Breast epithelium (tissue), 4 donors: ENCODE measurements at places on chromosomes 5 and 9. TPM values are rescaled to one million over a fixed set of nuclear protein-coding genes. Genes with fewer than 3 reads are reported as not detected.

PTGS1 gene
- 4.5 TPM for total RNA-seq

SPINK5 gene
- total RNA-seq = under 0.01 TPM

XRCC4 gene
- total RNA-seq = 8.8 TPM

CCDC180 gene
- total RNA-seq = 10.6 TPM

PCDHA4 gene
- total RNA-seq = 0.64 TPM

SPARC gene
- total RNA-seq = 220 TPM

- H3K4me1 ChIP-seq = no peaks in the 10 kb centered on the region
- H3K36me3 ChIP-seq = no peaks in the 10 kb centered on the region
- no peak overlapping the region for H3K4me3 ChIP-seq
- no peak overlapping the region for H3K27ac ChIP-seq
- DNase-seq = peak; percentile 6
- H3K27me3 ChIP-seq = peaks cover 10% of the 10 kb centered on the region
Observed at GRCh38 chr9:135038826-135039225, 48.6 kb upstream of the OLFM1 start.

DNA sequence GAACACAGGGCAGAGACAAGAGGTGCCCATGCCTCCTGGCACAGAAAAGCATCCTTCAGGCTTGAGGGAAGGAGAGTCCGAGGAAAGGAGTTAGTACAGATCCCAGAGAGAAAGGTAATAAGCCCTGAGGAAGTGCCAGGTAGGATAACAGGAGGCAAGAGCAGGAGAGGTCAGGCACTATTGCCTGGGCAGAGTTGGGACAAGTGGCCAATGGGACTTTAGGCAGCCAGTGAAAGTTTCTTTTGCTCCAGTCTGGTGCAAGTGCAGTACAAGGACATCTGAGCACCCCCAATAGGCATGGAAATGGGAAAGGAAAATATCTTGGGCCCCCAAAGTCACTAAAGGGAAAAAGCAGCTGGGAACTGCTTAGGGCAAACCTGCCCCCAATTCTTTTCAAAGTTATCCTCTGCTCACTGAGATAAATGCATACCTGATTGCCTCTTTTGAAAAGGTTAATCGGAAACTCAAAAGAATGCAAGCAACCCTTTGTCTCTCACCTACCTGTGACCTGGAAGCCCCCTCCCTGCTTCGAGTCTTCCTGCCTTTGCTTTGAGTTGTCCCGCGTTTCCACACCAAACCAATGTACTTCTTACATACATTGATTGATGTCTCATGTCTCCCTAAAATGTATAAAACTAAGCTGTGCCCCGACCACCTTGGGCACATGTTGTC lies 46.5 kb downstream of the ELOVL7 start:
- H3K27me3 ChIP-seq = no peaks in the 10 kb centered on the region
- no peak overlapping the region for H3K4me3 ChIP-seq
- no peak overlapping the region for H3K27ac ChIP-seq
- no peaks in the 10 kb centered on the region for H3K4me1 ChIP-seq
- H3K36me3 ChIP-seq = no peaks in the 10 kb centered on the region
- DNase-seq = no peak

GRCh38 chr5:36696059-36696673 lies 89.8 kb downstream of the SLC1A3 start:
- H3K4me1 ChIP-seq = peaks cover 6% of the 10 kb centered on the region
- no peak overlapping the region for H3K27ac ChIP-seq
- H3K27me3 ChIP-seq = no peaks in the 10 kb centered on the region
- no peaks in the 10 kb centered on the region for H3K36me3 ChIP-seq
- H3K4me3 ChIP-seq = no peak overlapping the region

- H3K27me3 ChIP-seq = no peaks in the 10 kb centered on the region
- no peak overlapping the region for H3K27ac ChIP-seq
- no peak overlapping the region for H3K4me3 ChIP-seq
- no peaks in the 10 kb centered on the region for H3K36me3 ChIP-seq
- no peak for DNase-seq
Observed at GRCh38 chr9:20405078-20405477, 217.2 kb downstream of the MLLT3 start.

GRCh38 chr9:123997665-123998277 lies 13.8 kb upstream of the LHX2 start:
- H3K4me1 ChIP-seq = no peaks in the 10 kb centered on the region
- no peak for DNase-seq
- peaks cover 79% of the 10 kb centered on the region for H3K27me3 ChIP-seq
- no peaks in the 10 kb centered on the region for H3K36me3 ChIP-seq

GRCh38 chr5:73979321-73979720 lies 353.3 kb downstream of the ARHGEF28 start:
- no peaks in the 10 kb centered on the region for H3K36me3 ChIP-seq
- H3K4me1 ChIP-seq = no peaks in the 10 kb centered on the region
- no peak overlapping the region for H3K27ac ChIP-seq
- H3K4me3 ChIP-seq = no peak overlapping the region
- no peak for DNase-seq
- no peaks in the 10 kb centered on the region for H3K27me3 ChIP-seq

DNA sequence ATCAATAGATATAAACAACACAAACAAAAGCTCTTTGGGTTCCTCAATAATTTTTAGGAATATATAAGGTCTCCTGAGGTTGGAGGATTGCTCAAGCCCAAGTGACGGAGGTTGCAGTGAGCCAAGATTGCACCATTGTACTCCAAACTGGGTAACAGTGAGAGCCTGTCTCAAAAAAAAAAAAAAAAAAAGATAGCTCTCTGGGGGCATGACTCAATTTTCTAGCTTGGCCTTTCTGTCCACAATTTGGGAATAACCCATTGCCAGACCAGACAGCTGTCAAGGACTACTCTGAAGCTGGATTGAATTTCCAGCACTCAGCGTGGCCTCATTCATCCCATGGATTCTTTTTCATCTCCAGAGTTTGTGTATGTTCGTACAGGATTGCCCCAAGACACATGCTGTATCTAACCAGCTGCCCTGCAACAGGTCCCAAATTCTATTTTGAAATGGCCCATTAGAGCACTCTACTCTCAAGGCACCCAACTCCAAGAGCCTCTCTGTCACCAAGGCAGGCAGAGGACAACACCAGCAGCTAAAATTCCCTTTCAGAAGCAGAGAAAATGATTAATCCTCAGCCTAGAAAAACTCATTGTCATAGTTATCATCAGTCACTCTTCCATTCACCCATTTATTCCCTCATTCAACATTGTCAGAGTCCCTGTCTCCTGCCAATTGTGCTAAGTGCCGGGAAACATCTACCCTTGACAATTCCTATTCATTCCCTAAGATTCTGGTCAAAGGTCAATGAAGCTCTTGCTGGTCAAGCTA lies 8.7 kb downstream of the FAM193B start:
- no peaks in the 10 kb centered on the region for H3K36me3 ChIP-seq
- no peak overlapping the region for H3K4me3 ChIP-seq
- H3K27me3 ChIP-seq = no peaks in the 10 kb centered on the region
- peak; percentile 64 for DNase-seq
- H3K4me1 ChIP-seq = peaks cover 11% of the 10 kb centered on the region

DNA sequence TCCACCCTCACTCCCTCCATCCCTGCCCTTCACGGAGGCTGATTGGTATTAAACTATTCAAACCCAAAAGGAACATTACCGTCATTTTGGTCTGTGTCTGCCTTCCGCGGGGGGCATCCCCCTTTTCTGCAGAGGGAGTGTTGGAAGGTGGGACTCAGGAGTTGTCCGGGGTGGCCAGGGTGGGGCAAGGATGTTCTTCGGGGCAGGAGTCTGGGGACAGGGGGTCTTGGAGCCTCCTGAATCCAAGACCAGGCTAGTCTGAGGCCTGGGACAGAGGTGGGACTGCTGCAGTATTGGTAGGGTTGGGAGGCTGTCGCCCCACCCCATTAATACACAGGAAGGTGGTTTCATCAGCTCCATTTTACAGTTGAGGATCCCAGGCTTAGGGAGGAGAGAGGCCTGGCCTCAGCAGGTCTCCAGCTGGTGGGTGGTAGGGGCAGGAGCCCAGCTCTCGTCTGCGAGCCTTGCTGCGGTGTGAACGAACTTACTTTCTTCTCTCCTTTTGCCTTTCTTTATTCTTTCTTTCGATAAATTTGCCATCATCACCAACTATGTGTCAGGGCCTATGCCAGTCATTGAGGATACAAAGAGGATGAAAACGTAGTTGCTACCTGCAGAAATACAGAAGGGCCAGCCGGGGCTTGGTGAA lies 33.8 kb downstream of the DAB2IP start:
- no peak for DNase-seq
- no peaks in the 10 kb centered on the region for H3K27me3 ChIP-seq
- no peaks in the 10 kb centered on the region for H3K4me1 ChIP-seq

DNA sequence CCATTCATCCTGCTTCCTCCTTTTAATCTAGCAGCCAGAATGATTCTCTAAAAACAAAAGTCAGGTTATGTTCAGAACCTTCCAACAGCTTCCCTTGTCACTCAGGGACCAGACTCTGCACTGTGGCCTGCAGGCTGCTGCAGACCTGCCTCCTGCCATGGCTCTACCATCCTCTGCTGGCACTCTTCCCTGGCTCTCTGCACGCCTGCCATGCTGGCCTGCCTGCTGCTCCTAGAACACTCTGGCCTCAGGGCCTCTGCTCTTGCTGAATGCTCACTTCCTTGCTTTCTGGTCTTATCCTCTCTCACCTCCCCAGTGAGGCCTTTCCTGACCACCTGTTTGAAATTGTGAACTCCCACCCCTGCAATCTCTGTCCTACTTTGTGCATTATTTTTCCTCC lies 149.4 kb downstream of the CD180 start:
- peak; percentile 30 for DNase-seq
- no peaks in the 10 kb centered on the region for H3K4me1 ChIP-seq
- H3K27me3 ChIP-seq = no peaks in the 10 kb centered on the region
- H3K4me3 ChIP-seq = no peak overlapping the region

DNA sequence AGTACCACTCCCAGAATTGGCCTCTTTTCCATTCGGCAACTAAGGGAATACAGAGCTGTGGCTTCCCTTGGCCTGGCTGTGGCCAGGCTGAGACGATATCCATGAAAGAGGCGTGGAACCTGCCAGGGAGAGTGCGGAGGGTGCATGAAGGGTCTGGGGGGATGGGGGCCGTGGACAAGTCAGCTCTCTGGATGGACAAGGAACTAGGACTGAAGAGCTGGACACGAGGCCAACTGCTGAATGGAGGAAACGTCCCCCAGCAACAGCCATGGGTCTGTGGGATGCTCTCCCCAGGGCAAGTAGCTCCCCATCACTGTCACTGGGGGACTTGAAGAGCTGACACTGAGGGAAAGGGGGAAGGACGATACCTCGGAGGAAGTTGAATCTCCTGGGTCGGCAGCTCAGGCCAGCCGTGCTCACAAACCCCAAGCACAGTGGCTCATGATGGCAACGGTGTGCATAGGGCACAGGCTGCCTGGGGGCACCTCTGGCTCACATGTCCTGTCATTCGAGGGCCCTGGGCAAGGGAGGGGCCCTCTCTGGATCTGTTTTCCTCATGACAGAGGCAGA lies 4.1 kb upstream of the OLFM1 start:
- H3K27me3 ChIP-seq = no peaks in the 10 kb centered on the region
- H3K36me3 ChIP-seq = no peaks in the 10 kb centered on the region
- peaks cover 10% of the 10 kb centered on the region for H3K4me1 ChIP-seq
- no peak overlapping the region for H3K4me3 ChIP-seq

- H3K36me3 ChIP-seq = no peaks in the 10 kb centered on the region
- DNase-seq = no peak
- no peaks in the 10 kb centered on the region for H3K27me3 ChIP-seq
- no peaks in the 10 kb centered on the region for H3K4me1 ChIP-seq
Observed at GRCh38 chr9:21239911-21240310, at the start of gene IFNA14. Gene IFNA14 (minus strand): TSS chr9:21240005. CDS start chr9:21239935, 70 bp downstream.

DNA sequence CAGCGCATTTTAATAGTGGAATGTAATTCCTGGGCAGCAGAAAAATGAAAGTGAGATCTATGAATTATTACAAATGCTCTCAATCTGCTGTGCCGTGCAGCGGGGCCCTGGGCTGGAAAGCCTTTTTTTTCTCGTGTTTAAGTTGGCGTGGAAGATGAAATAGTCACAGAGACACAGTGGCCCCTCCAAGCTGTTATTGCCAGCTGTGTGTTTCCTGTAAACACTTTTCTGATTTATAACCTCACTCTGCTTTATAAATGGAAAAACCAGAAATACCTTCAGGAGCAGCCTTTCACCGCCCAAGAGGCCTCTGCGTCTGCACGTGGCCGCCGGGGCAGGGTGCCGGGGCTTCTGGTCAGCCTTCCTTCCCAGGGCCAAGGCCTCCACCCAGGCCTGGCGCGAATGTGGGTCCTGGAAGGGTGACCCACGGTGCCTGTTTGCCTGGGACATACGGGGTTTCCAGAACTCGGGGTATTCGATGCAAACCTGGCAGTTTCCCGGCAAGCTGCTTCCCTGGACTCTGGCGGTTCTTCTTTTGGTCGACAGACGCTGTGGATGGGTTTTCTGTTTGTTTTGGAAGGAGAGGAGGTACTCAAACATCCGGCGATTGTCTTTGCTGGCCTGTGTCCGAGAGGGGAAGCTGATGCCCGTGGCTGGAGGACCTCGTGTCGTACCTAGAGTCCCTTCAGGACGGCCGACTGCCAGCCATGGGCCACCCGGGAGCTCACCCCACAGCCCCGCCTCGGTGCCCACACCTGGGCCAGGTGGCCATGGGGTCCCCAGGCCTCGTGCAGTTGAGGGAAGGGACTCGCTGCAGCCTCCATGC lies 256.7 kb downstream of the PARP8 start:
- peak overlapping the region; percentile 20 for H3K4me3 ChIP-seq
- H3K27ac ChIP-seq = no peak overlapping the region
- H3K36me3 ChIP-seq = no peaks in the 10 kb centered on the region
- no peaks in the 10 kb centered on the region for H3K4me1 ChIP-seq
- no peaks in the 10 kb centered on the region for H3K27me3 ChIP-seq

DNA sequence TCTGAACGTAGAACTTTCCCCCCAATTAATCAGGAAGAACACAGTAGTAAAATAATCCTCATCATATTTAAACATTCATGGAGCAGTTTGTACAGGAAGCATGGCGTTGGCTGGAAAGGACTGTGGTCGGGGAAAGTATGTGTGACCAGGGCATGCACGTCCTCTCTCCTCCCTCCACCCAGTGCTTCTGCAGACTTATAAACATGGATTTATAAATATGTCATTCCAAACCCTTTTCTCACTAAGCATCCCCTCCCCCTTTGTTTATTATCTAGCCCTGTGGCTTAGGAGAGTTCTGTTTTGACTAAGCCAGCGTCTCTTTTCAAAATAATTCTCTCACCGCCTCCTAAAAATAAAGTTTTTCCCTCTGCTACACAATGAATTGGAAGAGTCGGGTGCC lies 70.4 kb upstream of the DAP start:
- DNase-seq = no peak
- H3K27me3 ChIP-seq = no peaks in the 10 kb centered on the region
- H3K4me3 ChIP-seq = no peak overlapping the region
- no peaks in the 10 kb centered on the region for H3K4me1 ChIP-seq
- H3K27ac ChIP-seq = no peak overlapping the region
- H3K36me3 ChIP-seq = no peaks in the 10 kb centered on the region

DNA sequence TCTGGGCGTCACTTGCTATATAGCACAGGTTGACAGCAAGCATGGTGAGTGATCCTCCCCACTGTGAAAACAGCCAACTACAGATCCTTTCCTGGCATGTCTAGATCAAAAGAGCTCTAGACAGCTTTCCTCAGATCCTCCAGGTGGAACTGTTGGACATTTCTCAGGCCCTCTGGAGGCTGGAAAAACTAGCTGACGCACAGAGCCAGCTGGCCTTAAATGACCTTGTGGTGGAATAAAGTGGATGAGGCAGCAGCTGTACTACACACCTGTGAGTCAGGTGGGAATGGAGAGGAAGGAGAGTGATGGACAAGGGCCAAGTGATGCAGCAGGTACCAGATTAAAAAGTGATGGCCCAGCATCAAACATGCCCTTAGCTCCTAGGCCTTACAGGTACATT lies 172.7 kb downstream of the TRIM32 start:
- DNase-seq = no peak
- H3K4me3 ChIP-seq = no peak overlapping the region
- H3K27ac ChIP-seq = no peak overlapping the region
- H3K27me3 ChIP-seq = no peaks in the 10 kb centered on the region
- no peaks in the 10 kb centered on the region for H3K36me3 ChIP-seq

GRCh38 chr5:137737349-137738131 lies 1.7 kb upstream of the KLHL3 start:
- H3K4me3 ChIP-seq = no peak overlapping the region
- no peaks in the 10 kb centered on the region for H3K36me3 ChIP-seq
- H3K4me1 ChIP-seq = no peaks in the 10 kb centered on the region
- H3K27me3 ChIP-seq = no peaks in the 10 kb centered on the region
